NCI-H2081 treated with DMSO at 0.1 percent for 48 hours (cell line): ENCODE measurements at places on chromosomes 1 and 21.

GRCh38 chr1:1049318-1050165, 24.6 kb downstream of the RNF223 start:
- no peak for DNase-seq

- DNase-seq, result no peak
Measured at GRCh38 chr1:47569681-47570470, 132.0 kb downstream of the FOXD2 start.

- no peak for DNase-seq
Measured at GRCh38 chr1:147551036-147551435, 9.7 kb downstream of the BCL9 start.

DNA sequence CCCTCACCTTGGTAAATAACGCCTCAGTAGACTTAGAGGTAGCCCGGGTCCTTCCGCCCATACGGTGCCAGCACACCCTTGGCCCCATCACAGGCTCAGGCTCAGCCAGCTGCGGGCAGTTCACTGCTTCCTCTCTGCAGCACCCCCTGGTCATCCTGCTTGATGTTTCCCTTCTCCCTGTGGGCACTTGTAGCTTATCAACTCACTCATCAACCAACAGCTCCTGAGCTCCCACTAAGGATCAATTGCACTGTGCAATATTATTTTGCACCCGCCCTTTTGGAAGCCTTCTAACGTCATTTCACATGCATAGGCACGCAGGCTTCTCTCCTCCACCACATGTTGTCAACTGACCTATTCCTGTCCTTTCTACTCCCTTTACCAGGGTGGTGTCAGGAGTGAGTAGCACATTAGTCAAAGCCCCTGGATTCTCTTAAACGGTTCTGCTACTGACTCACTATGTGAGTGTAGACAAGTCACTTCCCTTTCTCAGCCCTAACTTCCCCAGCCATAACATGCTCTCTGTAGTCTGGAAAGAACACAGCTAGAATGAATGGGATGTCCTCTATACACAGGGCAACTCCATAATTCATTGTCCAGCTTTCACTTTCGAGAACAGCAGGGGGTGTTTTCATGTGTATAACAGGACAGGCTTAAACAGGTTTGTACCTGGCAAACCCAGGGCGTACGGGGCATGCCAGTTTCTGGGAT, 47.1 kb upstream of the IRF2BP2 start:
- DNase-seq, result no peak

DNA sequence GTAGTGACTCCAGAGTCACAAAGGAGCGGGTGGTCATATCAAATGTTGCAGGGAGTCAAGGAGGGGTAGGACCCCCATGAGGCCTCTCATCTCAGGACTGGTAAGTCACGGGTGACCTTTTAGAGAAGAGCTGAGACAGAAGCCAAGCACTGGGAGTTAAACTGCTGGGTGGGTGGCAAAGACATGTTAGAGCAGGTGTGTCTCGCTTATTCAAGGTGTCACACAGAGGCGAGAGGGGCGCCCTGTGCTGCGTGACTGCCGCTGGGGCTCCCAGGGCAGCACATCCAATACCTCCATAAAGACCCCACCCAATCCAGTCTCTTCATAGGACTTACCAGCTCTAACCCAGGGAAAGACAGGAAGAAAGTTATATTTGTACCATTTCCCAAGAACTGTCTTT, 15.2 kb downstream of the CASQ2 start:
- DNase-seq, result no peak

DNA sequence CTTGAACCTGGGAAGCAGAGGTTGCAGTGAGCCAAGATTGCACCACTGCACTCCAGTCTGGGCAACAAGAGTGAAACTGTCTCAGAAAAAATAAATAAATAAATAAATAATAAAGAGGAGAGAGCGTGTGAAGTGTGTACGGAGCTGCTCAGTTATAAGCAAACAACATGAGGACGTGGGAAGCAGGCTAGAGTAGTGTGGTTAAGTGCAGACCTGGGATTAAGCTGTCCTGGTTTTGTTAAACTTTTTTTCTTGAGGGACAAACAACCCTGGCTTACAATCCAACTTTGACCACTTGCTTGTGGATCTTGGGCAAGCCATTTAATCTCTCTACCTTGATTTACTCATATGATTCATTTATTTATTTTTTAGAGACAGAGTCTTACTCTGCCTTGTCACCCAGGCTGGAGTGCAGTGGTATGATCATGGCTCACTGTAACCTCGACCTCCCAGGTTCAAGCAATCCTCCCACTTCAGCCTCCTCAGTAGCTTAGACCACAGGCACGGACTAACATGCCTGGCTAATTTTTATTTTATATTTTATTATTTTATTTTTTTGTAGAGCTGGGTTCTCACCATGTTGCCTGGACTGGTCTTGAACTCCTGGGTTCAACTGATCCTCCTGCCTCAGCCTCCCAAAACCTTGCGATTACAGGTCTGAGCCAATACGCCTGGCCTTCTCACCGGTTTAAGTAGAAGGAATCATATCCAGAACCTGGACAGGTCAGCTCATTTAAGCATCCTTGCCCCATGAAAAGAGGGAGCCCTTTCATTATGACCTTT, 52.7 kb downstream of the RPS6KA1 start:
- no peak for DNase-seq

DNA sequence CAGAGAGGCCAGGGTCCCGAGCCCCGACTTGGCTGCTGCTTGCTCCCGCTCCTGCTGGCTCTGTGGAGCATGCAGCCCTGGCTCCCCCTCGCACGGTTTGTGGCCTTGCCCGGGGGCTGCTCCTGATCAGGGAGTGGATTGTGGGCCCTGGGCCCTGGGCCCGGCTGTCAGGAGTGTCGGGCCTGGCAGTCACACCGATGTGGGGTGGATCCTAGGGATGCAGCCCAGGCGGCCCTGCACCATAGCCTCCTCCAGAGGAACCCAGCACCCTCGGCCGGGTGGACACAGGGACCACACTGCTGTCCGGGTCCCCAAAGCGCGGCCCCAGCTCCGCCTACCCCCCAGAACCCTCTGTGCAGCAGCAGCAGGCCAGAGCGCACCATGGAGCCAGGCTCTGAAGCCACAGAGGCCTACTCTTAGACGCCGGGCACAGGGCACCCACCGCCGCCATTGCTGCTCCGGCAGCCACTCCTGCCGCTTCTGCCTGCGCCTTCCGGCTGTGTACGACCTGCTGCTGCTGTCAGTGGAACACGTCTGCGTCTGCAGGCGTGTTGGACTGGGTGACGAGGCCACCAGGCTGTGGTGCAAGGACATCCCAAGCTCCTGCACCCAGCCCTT, 9.4 kb downstream of the SLX9 start:
- no peak for DNase-seq

DNA sequence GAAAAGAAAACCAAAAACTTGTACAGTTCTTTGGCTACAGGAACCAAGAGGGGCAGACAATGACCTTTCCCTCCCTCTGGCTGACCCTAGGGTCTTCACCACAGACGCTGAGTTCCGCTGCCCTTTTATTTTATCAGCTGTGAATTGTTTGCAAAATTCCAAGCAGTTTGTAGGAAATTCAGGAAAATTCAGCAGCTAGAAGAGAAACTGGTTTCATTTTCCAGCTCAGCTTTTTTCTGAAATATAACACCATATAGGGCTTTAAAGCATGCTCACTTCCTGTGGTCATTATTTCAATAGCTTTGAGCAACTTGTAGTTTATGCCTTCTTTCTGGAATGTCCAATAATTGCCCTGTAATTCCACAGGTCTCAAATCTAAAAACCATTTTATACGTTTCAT, 5.5 kb upstream of the PIK3R3 start:
- DNase-seq, result no peak

GRCh38 chr1:10734375-10734774, 62.1 kb downstream of the CASZ1 start:
- DNase-seq, result no peak

DNA sequence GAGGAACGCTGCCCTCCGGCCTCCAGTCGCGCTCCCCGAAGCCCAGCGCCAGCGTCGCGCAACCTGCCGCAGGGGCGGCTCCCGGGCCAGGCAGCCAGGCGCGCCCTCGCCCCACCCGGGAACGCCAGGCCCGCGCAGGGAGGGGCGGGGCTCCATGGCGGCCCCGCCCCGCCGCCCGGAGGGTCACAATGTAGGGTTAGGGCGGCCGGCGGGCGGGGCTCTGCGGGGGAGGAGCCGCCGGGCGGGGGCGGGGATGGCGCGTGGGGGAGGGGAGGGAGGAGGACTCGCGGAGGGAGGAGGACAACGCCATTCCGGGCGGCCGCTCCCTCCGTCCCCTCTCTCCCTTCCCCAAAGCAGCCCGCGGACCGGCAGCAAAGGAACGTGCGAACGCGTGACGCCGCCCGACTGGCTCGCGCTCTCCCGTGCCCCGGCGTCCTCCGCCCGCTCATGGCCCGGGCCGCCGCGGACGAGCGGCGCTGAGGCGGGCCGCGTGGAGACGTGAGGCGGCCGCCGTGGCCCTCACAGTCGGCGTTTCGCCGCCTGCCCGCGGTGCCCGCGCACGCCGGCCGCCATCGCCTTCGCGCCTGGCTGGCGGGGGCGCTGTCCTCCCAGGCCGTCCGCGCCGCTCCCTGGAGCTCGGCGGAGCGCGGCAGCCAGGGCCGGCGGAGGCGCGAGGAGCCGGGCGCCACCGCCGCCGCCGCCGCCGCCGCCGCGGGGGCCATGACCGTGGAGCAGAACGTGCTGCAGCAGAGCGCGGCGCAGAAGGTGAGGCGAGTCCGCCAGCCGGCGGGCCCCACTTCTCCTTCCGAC, at the start of gene USP25:
TSS of gene USP25 (plus strand) at position 309 of the 810 bp plus-strand sequence. CDS start at position 721, 412 bp downstream.
- DNase-seq, result no peak

DNA sequence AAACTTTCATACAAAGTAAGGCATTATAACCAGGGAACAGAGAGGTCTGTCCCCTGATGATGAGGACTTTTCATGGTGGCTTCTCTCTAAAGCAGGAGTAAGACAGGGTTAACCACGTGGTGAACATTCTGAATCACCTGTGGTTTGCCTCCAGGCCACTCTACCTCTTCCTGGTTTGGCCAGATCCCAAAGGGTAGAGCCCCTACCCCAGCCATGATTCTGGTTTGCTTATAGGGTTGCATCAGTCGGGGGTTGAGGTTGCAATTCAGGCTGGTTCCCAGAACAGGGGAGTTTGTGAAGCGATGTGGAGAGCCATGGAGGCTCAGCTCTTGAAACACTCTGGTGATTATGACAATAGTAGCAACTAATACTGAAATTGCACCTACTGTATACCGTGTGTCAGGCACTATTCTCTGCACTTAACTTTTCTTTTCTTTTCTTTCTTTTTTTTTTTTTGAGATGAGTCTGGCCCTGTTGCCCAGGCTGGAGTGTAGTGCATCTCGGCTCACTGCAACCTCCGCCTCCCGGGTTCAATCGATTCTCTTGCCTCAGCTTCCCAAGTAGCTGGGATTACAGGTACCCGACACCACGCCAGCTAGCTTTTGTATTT, 8.3 kb downstream of the CNR2 start:
- DNase-seq, result no peak

- no peak for DNase-seq
Measured at GRCh38 chr1:74505928-74506710, 6.3 kb downstream of the LRRC53 start.

- no peak for DNase-seq
Measured at GRCh38 chr21:41737651-41738324, 29.1 kb downstream of the RIPK4 start.

DNA sequence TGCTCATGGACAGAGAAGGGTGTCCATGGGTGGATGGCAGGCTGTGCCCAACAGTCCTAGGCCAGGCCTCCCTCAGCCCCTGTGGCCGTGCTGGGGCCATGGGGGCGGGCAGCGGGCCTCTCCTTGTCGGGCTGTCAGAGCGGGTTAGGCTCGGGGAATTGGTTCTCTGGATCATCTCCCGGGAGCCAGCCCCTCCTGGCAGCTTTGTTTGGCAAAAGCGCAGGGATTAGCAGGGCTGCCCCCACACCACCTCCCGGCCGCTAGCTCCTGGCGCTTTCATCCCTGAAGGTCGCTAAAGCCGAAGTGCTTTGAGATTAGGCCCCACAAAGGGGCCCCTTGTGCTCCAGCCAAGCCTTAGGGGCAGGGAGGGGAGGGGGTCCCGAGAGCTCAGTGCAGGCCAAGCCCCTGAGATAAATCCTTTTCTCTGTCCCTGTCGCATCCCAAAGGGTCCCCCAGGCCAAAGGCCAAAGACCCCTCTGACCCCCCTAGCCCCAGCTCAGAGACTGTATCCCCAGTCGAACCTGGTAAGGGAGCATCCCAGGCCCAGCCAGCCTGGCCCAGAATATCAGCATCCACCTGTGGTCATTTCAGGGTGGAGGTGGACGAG, 9.8 kb upstream of the DMBX1 start:
- DNase-seq, result no peak

GRCh38 chr1:109885589-109885988, 25.1 kb upstream of the CSF1 start:
- no peak for DNase-seq

- no peak for DNase-seq
Measured at GRCh38 chr21:41366522-41367151, 4.8 kb downstream of the MX2 start.

DNA sequence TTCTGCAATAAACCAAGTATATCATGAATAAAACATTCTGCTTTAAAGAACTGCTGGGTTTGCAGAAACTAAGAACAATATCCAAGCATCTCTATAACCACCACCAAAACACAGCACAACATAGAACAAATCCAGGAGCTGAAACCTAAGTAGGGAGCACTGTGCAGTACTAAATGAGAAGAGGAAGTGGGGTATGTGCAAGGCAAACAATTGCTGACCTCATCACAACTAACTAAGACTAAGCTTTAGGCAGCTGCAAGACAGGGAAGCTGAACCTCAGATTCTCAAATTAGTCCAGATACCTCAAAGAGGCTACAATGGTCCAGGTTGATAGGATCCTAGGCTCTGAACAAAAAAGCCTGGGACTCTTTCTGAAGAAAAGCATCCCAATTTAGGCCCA, 172.6 kb downstream of the SLC44A5 start:
- no peak for DNase-seq

DNA sequence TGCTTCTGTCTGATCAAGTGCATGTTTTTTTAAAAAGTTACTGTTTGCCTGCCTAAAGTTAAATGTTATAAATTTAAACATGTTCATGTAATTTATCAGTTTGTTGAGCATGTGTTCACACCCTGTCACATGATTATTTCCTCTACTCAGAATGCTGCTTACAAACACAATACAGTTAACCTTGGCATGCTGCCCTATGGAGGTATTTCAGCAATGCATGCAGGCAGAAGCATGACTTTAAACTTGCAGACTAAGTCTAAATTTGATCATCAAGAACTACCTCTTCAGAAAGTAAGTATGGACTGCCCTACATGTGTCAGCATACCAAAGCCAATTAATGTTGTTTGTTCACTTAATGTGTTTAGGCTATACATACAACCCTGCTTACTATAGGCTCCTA, 161.6 kb downstream of the LRRC40 start:
- DNase-seq, result no peak

DNA sequence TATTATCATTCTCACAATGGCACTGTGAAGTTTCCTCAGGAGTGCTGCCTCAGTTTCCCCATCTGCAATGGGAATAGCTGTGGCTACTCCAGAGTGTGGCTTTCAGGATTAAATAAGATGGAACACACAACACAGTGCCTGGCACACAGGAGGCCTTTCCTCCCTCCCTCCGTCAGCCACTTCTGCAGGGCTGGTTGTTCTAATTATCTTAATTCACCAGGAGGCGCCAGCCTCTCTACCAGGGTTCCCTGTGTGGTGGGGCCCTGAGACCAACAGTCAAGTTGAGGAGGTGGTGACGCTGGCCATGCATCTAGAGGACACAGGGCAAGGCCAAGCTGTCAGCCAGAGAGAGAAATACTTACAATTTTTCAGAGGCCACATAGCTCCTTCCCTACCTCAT, 6.3 kb upstream of the FOXO6 start:
- DNase-seq, result no peak
